ENCODE measurements at places on chromosomes 2 and 18. TPM values are rescaled to one million over a fixed set of nuclear protein-coding genes. Genes with fewer than 3 reads are reported as not detected.

The PSD4 gene
- 17.0 TPM for polyA plus RNA-seq

The RGPD4 gene
- not detected for polyA plus RNA-seq

DNA sequence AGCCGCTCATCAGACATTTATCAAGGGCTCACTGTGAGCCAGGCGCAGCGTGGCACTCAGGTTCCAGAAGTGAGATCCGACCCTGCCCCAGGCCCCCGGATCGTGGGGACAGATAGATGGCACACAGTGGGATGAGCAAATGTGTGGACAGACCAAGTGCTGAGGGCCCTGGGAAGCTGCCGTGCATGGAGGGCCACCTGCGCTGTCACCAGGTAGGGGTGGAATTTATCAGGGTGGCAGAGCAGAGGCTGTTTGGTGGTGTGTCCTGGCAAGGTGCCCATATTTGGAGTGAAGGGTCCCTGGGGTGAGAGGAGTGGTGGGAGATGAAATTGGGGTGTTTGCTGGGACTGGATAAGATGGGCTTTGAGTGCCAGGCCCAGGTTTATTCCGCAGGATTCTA lies 92.8 kb upstream of the HS6ST1 start:
- H3K27me3 ChIP-seq = peaks cover 7% of the 10 kb centered on the region
- H3K4me1 ChIP-seq = no peaks in the 10 kb centered on the region
- H3K27ac ChIP-seq = no peak overlapping the region

DNA sequence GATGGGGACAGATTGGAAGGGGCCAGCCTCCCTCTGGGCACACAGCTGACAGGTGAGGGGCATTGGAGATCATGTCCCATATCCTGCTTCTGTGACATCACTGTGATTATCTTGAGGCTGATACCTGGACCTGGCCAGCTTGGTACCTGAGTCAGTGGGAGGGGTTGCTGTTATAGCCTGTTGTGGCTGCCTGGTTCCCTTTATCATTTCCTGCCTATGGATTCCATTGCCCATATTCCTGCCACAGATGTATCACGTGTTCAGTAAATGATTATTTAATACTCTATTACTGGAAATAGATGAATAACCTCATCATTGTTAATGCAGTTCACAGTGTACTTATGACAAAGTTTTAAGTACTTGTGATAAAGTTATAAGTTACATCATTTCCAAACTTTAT lies 7.8 kb upstream of the SCYGR1 start:
- no peak overlapping the region for H3K4me3 ChIP-seq
- H3K27ac ChIP-seq = no peak overlapping the region
- H3K4me1 ChIP-seq = no peaks in the 10 kb centered on the region
- H3K36me3 ChIP-seq = no peaks in the 10 kb centered on the region
- peaks cover 4% of the 10 kb centered on the region for H3K27me3 ChIP-seq
- no peak for DNase-seq

DNA sequence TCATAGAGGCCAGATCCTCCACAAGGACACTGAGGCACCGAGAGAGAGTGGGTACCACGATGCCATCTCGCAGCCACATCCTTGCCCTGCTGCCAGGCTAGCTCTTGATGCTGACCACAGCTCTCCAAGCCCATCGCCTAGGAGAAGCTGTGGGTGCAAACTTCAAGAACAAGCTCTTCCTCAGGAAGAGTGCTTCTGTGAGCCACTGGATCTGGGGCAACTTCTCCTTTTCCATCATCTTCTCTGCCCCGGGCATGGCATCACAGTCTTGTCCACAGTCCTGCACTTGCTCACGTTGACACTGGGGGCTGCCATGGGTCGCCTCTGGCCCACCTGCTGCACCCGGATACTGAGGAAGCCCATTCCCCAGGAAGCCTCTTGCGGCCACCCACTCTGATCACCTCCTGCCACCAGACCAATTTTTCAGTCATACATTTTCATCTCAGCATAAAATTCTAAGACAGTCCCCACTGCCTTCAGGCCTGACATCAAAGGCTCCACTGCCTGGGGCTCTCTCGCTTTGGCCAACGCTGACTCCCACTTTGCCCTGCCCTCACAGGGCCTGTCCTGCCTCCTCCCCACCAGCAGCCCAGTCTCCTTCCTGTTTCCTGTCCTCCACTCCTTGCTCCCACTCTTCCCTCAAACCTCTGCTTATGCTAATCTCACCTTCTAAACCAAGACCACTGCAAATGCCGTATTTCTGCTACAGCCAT lies 243.9 kb downstream of the AFF3 start:
- no peaks in the 10 kb centered on the region for H3K36me3 ChIP-seq
- DNase-seq = no peak
- no peak overlapping the region for H3K4me3 ChIP-seq
- peaks cover 5% of the 10 kb centered on the region for H3K27me3 ChIP-seq
- H3K4me1 ChIP-seq = peaks cover 4% of the 10 kb centered on the region
- H3K27ac ChIP-seq = no peak overlapping the region

GRCh38 chr2:30444273-30444672 lies 2.8 kb upstream of the LCLAT1 start:
- H3K36me3 ChIP-seq = no peaks in the 10 kb centered on the region
- H3K4me3 ChIP-seq = no peak overlapping the region
- DNase-seq = no peak
- H3K27ac ChIP-seq = no peak overlapping the region
- H3K27me3 ChIP-seq = no peaks in the 10 kb centered on the region

- H3K27me3 ChIP-seq = peaks cover 2% of the 10 kb centered on the region
- DNase-seq = no peak
- no peak overlapping the region for H3K27ac ChIP-seq
- no peaks in the 10 kb centered on the region for H3K36me3 ChIP-seq
- H3K4me3 ChIP-seq = no peak overlapping the region
- no peaks in the 10 kb centered on the region for H3K4me1 ChIP-seq
These were observed 54.8 kb upstream of the PTPRM start for GRCh38 chr18:7512348-7512747.

DNA sequence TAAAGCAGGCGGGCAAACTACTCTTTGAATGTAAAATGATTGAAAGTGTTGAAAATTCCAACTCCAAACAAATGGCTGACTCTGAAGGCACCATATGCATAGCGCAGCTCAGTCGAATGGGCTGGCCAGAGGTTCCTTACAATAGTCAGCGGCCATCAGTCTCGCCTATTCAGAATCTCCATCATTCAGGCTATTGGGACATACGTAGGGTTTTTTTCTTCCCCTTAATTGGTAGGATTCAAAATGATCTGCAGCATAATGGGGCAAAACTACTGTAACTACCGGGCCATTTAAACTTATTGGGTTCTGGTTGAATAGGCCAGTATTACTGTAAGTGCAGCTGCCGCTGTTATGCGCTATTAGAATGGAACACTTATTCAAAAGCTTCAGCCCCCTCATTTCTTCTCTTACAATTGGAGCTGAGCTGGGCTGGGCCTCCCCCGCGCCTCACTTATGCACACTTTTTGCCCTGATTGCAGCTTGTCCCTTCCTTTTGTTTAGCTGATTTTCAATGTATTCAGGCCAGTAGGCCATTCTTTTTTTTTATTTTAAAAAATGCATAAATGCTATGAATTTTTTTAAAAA lies 40.4 kb downstream of the SLC9A4 start:
- peaks cover 16% of the 10 kb centered on the region for H3K4me1 ChIP-seq
- no peaks in the 10 kb centered on the region for H3K36me3 ChIP-seq
- no peak for DNase-seq
- H3K27ac ChIP-seq = no peak overlapping the region

GRCh38 chr2:62074233-62074632 lies 121.7 kb upstream of the B3GNT2 start:
- no peak for DNase-seq
- peaks cover 18% of the 10 kb centered on the region for H3K4me1 ChIP-seq
- no peak overlapping the region for H3K4me3 ChIP-seq
- peaks cover 8% of the 10 kb centered on the region for H3K36me3 ChIP-seq
- H3K27ac ChIP-seq = no peak overlapping the region
- H3K27me3 ChIP-seq = no peaks in the 10 kb centered on the region

- H3K36me3 ChIP-seq = peaks cover 51% of the 10 kb centered on the region
- no peak overlapping the region for H3K4me3 ChIP-seq
- H3K4me1 ChIP-seq = peaks cover 42% of the 10 kb centered on the region
- H3K27me3 ChIP-seq = no peaks in the 10 kb centered on the region
These were observed 446.4 kb upstream of the ID2 start for GRCh38 chr2:8235419-8235818.

DNA sequence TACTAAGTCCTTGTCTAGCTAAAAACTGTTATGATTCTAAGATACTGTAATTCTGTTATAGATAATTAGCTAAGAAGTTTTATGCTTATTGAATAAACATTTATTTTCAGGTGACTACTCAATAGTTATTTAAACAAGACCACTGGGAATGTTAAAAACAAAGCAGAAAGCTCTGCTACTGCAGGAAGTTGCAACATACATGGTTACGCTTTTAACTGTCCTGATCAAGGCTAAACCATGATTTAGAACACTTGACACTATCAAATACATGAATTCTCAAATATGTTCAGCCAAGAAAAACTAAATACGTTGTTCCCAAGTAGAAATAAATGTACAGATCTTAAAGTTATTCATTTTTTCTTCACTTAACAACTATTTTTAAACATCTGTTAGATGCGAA lies 263.9 kb downstream of the NCKAP5 start:
- H3K4me3 ChIP-seq = no peak overlapping the region
- H3K27me3 ChIP-seq = no peaks in the 10 kb centered on the region
- no peak overlapping the region for H3K27ac ChIP-seq
- no peaks in the 10 kb centered on the region for H3K36me3 ChIP-seq
- no peaks in the 10 kb centered on the region for H3K4me1 ChIP-seq

- peaks cover 2% of the 10 kb centered on the region for H3K4me1 ChIP-seq
- no peak for DNase-seq
- no peaks in the 10 kb centered on the region for H3K27me3 ChIP-seq
- no peak overlapping the region for H3K4me3 ChIP-seq
- peaks cover 1% of the 10 kb centered on the region for H3K36me3 ChIP-seq
- H3K27ac ChIP-seq = no peak overlapping the region
These were observed 29.6 kb downstream of the SLC25A12 start for GRCh38 chr2:171864357-171864985.

The CCNT2 gene
- polyA plus RNA-seq = 16.6 TPM

DNA sequence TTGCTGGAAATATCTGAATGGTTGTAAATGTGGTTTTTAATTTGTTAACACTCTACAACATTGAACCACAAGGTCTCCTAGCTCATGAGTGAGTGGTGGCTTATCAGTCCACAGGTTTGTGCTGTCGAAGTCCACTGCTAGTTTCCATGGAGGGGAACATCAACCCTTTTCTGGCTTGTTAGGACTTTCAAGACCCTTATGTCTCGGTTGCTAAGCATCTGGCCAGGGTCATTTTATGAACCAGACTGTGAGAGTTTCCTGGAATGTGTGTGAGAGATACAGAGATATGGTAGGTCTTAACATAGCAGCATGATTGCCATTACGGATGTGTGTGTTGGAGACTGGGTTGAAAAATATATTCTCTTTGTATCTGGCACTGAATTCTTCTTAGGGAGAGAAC lies 36.9 kb downstream of the KCNE4 start:
- no peaks in the 10 kb centered on the region for H3K36me3 ChIP-seq
- no peaks in the 10 kb centered on the region for H3K4me1 ChIP-seq

DNA sequence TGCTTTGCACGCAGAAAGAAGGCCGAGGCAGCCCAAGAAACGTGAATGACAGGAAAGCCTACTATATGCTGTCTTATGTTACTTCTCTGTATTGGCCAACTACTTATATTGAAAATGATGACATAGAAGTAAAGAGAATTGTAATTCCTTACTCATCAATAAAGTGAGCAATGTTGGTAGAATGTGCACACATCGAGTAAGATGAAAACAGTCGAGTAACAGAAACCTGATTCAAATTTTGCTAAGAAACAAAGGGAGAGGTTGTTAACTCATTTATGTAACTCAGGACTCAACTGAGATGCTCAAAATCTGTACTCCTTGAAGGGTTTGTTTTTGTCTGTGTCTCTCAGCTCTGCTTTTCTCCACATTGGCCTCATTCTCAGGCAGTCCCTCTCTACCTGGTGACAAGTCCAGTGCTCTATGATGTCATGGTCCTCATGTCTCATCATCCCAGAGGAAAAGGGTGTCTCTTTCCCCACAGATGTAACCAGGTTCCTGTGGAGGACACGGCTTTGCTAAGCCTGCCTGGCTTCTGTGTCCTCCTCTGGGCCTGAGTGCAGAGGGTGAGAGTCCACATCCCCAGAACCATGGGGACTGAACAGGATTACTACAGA lies 30.3 kb upstream of the CCDC93 start:
- no peak overlapping the region for H3K4me3 ChIP-seq
- DNase-seq = no peak
- no peak overlapping the region for H3K27ac ChIP-seq
- no peaks in the 10 kb centered on the region for H3K36me3 ChIP-seq
- peaks cover 19% of the 10 kb centered on the region for H3K27me3 ChIP-seq
- H3K4me1 ChIP-seq = no peaks in the 10 kb centered on the region

DNA sequence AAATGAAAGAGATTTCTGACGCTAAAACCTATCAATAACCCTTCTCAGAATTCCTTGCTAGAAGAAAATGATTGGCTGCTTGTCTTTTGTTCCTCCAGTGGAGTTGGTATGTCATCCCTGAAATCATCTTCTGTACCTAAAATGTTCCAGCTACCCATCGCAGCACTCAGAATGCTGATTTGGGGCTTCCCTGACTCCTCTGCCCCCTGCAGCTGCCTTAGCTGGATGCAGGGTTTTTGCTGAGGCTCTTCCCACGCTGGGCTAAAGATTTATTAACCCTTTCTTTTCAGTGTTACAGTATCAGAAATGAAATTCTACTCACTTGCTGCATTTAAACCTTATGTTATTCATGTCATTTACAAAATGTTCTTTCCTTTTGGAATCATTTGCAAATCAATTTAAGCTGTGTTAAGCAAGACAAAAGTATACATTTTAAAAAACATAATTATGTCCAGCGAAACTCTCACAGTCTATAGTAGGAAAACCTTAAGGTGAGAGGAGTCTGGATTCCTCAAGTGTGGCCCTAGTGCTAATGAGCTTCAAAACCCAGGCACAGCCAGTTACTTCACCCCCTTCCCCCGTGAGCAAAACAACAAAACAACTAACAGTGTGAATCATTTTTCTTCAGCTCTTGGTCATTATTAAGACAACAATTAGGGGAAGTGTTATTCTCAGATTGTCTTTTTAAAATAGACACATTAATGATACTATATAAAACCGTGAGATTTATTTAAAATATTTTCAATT lies 32.8 kb downstream of the PKP4 start:
- no peak overlapping the region for H3K4me3 ChIP-seq
- no peaks in the 10 kb centered on the region for H3K36me3 ChIP-seq
- H3K27ac ChIP-seq = no peak overlapping the region

The EVA1A gene
- not detected for polyA plus RNA-seq

Measured in immature natural killer cell (primary cell).